ENCODE measurements at places on chromosomes 7 and 10.
A peak's percentile ranks its signal among the peaks of the same experiment; 100 is the strongest.

DNA sequence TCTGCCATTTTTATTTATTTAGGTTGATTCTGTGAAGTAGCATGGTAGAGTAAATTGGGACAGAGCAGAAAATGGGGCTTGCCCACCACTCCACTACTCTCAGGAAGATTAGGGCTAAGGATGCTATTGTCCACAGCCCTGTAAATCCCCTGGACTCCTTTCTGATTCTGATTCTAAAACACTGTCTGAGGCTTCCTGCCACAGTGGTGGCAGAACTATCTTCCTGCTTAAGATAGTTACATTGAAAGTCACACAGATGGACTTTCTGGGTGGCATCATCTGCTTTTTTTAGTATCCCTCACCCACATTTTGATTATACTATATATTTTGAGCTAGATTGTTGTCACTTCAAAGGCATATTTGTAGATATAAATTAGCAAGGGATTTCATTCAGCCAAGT, 50.0 kb downstream of the SPAM1 start:
- no peaks in the 10 kb centered on the region for H3K4me1 ChIP-seq
- no peaks in the 10 kb centered on the region for H3K27me3 ChIP-seq
- no peak overlapping the region for H3K4me3 ChIP-seq
- DNase-seq = no peak

- H3K4me1 ChIP-seq = peaks cover 13% of the 10 kb centered on the region
- H3K27ac ChIP-seq = no peak overlapping the region
- H3K4me3 ChIP-seq = no peak overlapping the region
- H3K36me3 ChIP-seq = no peaks in the 10 kb centered on the region
- no peaks in the 10 kb centered on the region for H3K27me3 ChIP-seq
These were observed 299.2 kb downstream of the CCDC3 start for GRCh38 chr10:12702215-12702770.

- peaks cover 30% of the 10 kb centered on the region for H3K4me1 ChIP-seq
- DNase-seq = no peak
- no peaks in the 10 kb centered on the region for H3K36me3 ChIP-seq
- H3K27ac ChIP-seq = no peak overlapping the region
- no peak overlapping the region for H3K4me3 ChIP-seq
These were observed 219.9 kb downstream of the CELF2 start for GRCh38 chr10:11237571-11237970.

DNA sequence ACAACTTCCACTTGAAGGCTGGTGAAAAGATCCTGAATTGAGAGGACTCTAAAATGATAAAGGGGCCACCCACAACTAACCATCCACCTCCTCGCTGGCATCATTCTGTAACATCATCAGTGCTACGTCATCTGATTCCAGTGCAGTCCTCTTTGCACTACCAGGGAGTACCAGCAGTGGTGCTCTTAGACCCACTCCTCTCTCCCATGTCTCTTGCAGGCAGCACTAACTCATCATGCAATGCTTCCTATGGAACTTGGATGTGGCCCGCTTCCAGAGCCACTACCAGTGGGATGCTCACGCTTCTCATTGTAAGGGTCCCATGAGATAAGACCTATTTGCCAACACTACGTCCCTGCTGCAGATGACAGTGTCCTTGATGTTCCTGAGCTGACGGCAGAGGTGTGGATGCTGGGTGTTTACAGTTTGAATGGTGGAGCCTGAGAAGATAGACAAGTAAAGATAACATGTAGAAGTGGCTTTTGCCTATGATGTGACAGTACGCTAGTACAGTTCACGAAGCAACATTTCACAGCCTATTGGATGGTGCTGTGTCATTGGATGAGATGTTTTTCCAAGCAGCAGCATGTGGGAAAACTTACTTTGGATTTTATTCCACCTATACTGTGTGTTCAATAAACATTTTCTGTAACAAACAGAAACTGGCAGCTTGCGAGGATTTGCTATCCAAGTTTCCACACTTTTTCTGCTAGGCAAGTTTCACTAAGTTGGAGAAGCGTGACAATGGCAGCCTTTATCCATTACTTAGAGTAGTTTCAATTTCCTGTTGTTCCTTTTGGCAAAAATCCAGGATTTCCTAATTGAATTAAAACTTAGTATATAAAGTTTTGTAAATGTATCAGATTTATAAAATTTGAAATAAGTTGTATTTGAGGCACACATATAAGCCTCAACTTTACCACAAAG, 35.8 kb upstream of the COBL start:
- H3K27me3 ChIP-seq = no peaks in the 10 kb centered on the region
- peaks cover 15% of the 10 kb centered on the region for H3K4me1 ChIP-seq
- no peak for DNase-seq
- H3K36me3 ChIP-seq = no peaks in the 10 kb centered on the region
- H3K4me3 ChIP-seq = no peak overlapping the region

DNA sequence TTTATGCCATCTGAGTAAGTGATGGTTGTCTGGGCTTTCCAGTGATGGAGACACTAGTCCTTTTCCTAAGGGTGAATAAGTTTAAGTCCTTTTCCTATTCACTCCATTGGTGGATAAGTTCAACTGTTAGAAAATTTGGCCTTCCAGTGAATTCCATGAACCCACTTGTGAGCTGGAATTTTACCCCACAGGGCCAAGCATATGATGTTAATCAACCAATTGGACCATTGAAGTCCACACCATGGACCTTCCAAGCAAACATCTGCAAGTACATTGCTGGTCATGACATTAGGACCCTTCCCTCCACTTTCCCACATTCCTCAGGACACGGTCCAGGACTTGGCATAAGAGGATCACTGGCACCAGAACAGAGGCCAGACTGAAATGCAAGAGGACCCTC, 381.4 kb downstream of the RPS24 start:
- H3K4me3 ChIP-seq = no peak overlapping the region
- H3K4me1 ChIP-seq = no peaks in the 10 kb centered on the region
- no peak for DNase-seq
- H3K27ac ChIP-seq = no peak overlapping the region

GRCh38 chr7:5699467-5700384, 81.7 kb downstream of the RNF216 start:
- H3K36me3 ChIP-seq = no peaks in the 10 kb centered on the region
- H3K4me3 ChIP-seq = no peak overlapping the region
- peaks cover 55% of the 10 kb centered on the region for H3K4me1 ChIP-seq

- DNase-seq = no peak
- no peaks in the 10 kb centered on the region for H3K36me3 ChIP-seq
These were observed 42.4 kb downstream of the SMKR1 start for GRCh38 chr7:129544700-129545099.

DNA sequence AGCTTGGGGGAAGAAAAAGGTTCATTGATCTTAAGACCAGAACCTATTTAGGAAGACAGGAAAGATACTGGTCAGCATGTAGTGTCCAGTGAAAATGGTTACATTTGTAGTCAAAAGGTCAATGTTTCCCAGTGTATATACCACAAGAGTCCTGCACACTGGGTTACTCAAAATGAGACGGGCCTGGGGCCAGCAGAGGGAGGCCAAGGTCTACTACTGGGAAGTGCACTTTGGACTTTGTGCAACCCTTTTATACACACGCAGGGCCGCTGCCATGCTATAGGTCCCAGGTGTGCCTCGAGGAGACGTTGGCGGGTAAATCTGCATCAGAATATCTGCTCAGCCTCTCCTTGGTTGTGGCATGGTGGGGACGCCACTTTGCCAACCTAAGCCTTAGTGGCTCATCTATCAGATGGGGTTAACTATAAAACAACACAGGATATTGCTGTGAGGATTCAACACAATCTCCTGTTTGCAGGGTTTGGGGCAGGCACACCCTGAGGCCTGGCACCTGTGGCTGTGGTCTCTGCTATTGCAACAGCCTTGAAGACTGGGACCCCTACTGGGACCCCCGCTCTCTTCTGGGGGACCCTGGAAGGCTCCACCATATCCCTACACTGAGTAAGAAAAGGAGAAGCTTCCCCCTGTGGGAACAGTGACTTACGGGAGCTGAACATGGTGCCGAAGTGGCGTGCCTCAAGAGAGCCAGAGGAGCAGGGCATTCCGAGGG, 19.7 kb downstream of the CLRN3 start:
- no peak for DNase-seq
- peaks cover 7% of the 10 kb centered on the region for H3K4me1 ChIP-seq
- H3K27ac ChIP-seq = no peak overlapping the region
- H3K36me3 ChIP-seq = no peaks in the 10 kb centered on the region
- H3K4me3 ChIP-seq = no peak overlapping the region
- H3K27me3 ChIP-seq = no peaks in the 10 kb centered on the region

DNA sequence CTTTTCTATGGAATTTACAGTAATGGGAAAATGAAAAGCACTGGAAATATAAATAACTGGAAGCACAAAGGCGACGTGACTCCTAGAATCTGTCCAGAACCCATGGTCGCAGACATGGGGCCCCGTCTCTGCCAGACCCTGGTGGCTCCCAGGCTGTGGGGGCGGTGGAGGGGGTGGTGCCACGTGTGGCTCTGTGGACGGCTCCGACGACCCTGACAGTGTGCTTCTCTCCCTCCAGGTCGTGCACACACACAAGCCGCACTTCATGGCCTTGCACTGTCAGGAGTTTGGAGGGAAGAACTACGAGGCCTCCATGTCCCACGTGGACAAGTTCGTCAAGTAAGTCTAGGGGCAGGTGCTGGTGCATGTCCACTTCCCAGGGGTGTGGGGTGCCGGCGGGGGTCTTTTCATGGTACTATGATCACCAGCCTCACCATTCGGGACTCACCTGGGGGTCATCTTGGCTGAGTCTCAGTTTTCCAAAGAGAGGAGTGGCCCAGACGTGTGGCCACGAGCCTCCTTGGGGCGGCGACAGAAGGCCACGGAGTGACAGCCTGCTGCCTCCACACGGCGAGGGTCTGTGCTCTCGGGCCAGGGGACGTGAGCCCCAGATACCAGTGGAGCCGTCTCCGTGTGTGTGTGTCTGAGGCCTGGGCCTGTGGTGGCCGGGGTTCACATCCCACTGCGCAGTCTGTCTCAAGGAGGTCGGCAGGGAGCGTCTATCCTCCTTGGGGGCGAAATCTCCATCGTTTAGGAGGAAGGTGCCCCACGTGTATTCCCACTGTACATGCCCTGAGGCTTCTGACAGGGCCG, 108.2 kb downstream of the INPP5A start:
- no peak overlapping the region for H3K4me3 ChIP-seq
- no peak overlapping the region for H3K27ac ChIP-seq
- H3K27me3 ChIP-seq = no peaks in the 10 kb centered on the region

DNA sequence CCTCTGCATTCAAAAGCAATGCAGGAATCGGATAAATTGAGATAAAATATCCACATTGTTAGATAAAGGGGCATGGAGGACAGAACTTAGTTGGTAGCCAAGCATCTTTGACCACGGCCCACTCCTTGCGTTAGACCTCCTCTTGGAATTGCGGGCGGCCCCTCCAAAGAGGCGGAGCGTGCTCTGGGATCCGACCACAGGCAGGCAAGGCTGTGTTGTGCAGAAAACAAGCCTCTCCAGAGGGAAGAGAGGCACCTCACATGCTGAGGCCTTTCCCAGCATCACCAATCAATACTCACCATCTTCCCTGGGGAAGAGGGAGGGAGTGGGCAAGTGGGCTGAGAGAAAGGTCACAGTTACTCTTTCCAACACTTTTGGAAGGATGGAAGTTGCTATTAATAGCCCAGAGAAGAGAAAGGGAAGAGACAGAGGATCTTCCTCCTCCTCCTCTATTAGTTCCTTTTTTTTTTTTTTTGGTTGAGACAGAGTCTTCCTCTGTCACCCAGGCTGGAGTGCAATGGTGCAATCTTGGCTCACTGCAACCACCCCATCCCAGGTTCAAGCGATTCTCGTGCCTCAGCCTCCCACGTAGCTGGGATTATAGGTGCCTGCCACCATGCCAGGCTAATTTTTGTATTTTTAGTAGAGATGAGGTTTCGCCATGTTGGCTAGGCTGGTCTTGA, 49.7 kb upstream of the NRF1 start:
- H3K27me3 ChIP-seq = peaks cover 9% of the 10 kb centered on the region
- H3K27ac ChIP-seq = no peak overlapping the region
- no peaks in the 10 kb centered on the region for H3K36me3 ChIP-seq
- no peak overlapping the region for H3K4me3 ChIP-seq
- no peak for DNase-seq

- no peak overlapping the region for H3K4me3 ChIP-seq
- H3K36me3 ChIP-seq = peaks cover 7% of the 10 kb centered on the region
- H3K27me3 ChIP-seq = no peaks in the 10 kb centered on the region
These were observed 109.0 kb downstream of the INPP5A start for GRCh38 chr10:132646443-132647097.

DNA sequence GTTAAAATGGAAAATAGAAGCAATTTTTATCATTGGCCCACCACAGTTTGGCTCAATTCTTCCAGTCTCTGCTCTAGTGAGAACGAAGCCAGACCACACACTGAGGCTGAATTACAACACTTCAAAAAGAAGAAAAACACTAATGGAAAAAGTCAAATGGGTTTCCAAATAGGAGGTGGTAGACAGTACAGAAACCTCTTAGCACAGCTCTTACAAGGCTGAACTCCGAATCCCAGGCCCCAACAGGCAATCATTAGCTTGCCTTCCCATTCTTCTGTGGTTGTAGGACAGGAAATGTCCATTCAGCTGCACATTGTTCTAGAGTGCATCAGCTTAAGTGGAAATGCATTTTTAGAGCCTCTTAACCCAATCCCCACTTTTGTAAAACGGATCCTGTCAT, 115.1 kb upstream of the MEOX2 start:
- no peak for DNase-seq
- H3K4me1 ChIP-seq = peaks cover 17% of the 10 kb centered on the region
- no peak overlapping the region for H3K4me3 ChIP-seq
- H3K27ac ChIP-seq = peak overlapping the region; percentile 54
- H3K27me3 ChIP-seq = no peaks in the 10 kb centered on the region
- H3K36me3 ChIP-seq = no peaks in the 10 kb centered on the region

DNA sequence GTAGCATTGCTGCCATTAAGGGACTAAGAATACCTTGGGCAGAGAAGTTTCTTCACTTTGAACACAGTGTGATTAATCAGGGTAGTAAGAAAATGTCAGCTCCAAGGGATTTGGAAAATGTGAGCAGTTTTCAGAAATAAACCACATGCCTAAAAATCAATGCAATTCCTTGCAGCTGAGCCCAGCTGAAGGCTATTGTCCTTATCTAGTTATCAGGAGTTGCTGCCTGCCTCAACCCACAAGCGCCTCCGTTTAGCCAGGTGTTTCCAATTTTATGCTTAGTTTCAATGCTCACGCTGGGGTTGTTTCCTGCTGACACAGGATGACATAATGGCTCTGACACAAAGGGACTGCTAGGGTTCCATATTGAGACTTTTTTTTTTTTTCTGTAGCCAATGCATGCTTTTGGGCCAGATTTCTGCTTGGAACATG, 132.3 kb upstream of the ANK3 start:
- H3K27me3 ChIP-seq = no peaks in the 10 kb centered on the region
- no peaks in the 10 kb centered on the region for H3K4me1 ChIP-seq
- H3K27ac ChIP-seq = no peak overlapping the region
- peak; percentile 39 for DNase-seq
- H3K4me3 ChIP-seq = no peak overlapping the region
- H3K36me3 ChIP-seq = no peaks in the 10 kb centered on the region

- no peak for DNase-seq
- H3K4me3 ChIP-seq = no peak overlapping the region
- no peaks in the 10 kb centered on the region for H3K36me3 ChIP-seq
- no peaks in the 10 kb centered on the region for H3K27me3 ChIP-seq
- H3K27ac ChIP-seq = no peak overlapping the region
- peaks cover 10% of the 10 kb centered on the region for H3K4me1 ChIP-seq
These were observed 4.2 kb upstream of the ARHGAP12 start for GRCh38 chr10:31932838-31933237.

GRCh38 chr7:75639071-75639885, 99.5 kb downstream of the HIP1 start:
- H3K27ac ChIP-seq = peak overlapping the region; percentile 86
- no peaks in the 10 kb centered on the region for H3K27me3 ChIP-seq
- H3K4me1 ChIP-seq = peaks cover 16% of the 10 kb centered on the region
- H3K4me3 ChIP-seq = peak overlapping the region; percentile 91
- no peaks in the 10 kb centered on the region for H3K36me3 ChIP-seq

Measured in heart left ventricle (tissue), 16 donors.